Stomach (tissue), 19 donors: ENCODE measurements at places on chromosomes 12 and 14. TPM values are rescaled to one million over a fixed set of nuclear protein-coding genes. Genes with fewer than 3 reads are reported as not detected.

DNA sequence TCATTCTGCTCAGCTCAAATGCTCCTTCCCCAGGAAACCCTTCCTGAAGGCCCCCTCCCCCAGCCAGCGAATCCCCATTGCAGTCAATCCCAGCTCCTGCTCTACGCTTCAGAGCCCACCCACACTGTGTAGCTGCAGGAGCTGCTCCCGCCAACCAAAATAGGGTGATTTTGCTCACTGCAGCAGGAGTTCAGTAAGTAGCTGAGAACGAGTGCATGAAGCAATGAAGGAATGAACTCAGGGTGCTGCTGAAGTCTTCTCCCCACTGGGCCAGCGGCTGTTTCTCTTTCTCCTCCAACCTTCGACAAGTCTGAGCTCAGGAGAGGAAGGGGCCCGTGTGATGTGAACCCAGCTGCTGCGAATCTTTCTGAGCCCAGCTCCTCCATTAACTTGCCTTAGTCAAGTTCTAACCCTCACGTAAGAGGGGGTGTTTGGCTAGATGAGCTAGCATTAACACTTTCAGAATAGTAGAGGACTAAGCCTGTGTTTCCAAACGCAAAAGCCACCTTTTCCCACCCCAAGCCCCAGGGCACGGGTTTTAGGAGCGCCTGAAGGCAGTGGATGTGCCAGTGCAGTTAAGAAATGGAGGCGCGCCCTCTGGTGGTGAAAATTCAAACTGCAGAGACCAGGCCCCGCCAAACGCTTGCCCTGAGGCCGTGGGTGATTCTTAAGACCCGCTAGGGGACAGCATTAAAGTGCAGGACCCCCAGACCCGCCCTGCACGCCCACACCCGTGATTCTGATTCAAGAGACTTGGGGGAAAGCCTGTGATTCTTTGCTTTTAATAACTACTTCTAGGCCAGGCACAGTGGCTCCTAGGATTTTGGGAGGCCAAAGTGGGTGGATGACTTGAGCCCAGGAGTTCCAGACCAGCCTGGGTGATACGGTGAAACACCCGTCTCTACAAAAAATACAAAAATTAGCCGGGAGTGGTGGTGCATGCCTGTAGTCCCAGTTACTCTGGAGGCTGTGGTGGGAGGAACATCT is 11.9 kb upstream of the SERPINA4 start:
- DNase-seq: peak; percentile 63
- no peak overlapping the region for H3K27ac ChIP-seq
- H3K36me3 ChIP-seq: no peaks in the 10 kb centered on the region

The AKAP3 gene
- 0.58 TPM for total RNA-seq

DNA sequence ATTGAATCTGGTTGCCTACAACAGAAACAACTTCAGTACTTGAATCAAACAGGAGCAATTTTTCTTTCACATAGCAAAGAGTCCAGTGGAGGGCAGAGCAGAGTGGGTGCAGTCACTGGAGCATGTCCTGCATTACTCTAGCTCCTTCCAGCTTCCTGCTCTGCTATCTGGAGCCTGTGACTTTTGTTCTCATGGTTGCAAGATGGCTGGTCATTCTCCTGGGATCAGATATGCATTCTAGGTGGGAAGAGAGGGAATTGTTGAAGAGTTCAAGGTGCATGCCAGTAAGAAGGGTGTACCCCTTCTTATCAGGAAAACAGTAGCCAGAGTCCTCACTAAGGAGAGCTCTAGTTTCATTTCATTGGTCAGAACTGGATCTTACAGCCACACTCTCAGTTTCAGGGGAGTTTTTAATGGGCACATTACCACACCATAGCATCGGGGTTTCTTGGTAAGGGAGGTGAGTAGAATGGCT is 8.0 kb downstream of the IFT43 start:
- peaks cover 8% of the 10 kb centered on the region for H3K36me3 ChIP-seq
- H3K4me1 ChIP-seq: peaks cover 16% of the 10 kb centered on the region
- DNase-seq: peak; percentile 65
- no peak overlapping the region for H3K4me3 ChIP-seq
- H3K27me3 ChIP-seq: no peaks in the 10 kb centered on the region

The CLBA1 gene
- 5.8 TPM for total RNA-seq

The TAS2R10 gene
- total RNA-seq: 3.5 TPM

The LGALS3 gene
- 265 TPM for total RNA-seq

- H3K4me1 ChIP-seq: no peaks in the 10 kb centered on the region
- no peak overlapping the region for H3K4me3 ChIP-seq
- H3K27ac ChIP-seq: no peak overlapping the region
- DNase-seq: no peak
These were observed 39.7 kb upstream of the TSPAN8 start for GRCh38 chr12:71197460-71197859.

- no peaks in the 10 kb centered on the region for H3K27me3 ChIP-seq
- no peaks in the 10 kb centered on the region for H3K36me3 ChIP-seq
- H3K4me3 ChIP-seq: no peak overlapping the region
- peaks cover 15% of the 10 kb centered on the region for H3K4me1 ChIP-seq
- DNase-seq: no peak
These were observed 10.1 kb upstream of the SERPINA1 start for GRCh38 chr14:94398536-94398935.

The ACOT6 gene
- total RNA-seq: not detected

DNA sequence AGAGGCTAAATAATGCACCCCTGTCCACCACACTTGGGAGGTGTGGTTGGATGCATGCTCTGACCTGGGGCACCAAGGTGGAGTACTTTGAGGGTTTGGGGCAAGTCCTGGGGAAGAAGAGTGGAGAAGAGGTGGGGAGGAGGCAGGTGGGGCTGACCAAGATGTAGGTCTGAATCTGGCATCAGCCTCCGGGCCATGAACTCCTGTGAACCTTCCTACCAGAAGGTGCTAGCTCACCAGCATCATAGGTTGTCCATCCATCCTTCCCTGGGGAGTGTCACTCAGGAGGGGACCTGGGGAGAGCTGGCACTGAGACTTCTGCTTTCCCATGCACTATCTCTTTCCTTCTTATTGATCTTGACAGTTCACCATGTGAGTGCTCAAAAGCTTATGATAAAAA is 13.6 kb upstream of the EMP1 start:
- H3K4me3 ChIP-seq: no peak overlapping the region
- H3K4me1 ChIP-seq: peaks cover 19% of the 10 kb centered on the region
- DNase-seq: no peak
- no peaks in the 10 kb centered on the region for H3K36me3 ChIP-seq
- H3K27ac ChIP-seq: no peak overlapping the region
